Activated CD8-positive, alpha-beta memory T cell treated with anti-CD3 and anti-CD28 coated beads for 4 hours (primary cell): ENCODE measurements at places on chromosomes 4 and X.

DNA sequence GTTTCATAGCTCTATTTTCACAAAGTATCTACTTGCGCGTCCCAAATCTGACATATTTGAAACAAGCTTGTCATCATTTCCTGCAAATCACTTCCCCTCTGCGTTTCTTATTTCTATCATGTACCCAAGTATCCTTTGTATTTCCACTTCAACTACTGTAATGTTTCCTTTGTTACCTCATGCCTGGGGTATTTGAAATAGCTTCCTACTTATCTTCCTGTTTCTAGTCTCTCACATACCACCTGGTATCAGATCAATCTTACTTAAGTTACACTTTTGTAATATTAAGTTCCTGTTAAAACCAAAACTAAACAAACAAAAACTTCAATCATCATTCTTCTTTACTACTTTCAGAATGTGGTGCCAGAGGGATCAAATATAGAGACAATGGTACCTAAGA, 93.6 kb upstream of the SMAD1 start:
- DNase-seq, result no peak

GRCh38 chr4:48065587-48066052, 49.0 kb downstream of the NIPAL1 start:
- no peak for DNase-seq

DNA sequence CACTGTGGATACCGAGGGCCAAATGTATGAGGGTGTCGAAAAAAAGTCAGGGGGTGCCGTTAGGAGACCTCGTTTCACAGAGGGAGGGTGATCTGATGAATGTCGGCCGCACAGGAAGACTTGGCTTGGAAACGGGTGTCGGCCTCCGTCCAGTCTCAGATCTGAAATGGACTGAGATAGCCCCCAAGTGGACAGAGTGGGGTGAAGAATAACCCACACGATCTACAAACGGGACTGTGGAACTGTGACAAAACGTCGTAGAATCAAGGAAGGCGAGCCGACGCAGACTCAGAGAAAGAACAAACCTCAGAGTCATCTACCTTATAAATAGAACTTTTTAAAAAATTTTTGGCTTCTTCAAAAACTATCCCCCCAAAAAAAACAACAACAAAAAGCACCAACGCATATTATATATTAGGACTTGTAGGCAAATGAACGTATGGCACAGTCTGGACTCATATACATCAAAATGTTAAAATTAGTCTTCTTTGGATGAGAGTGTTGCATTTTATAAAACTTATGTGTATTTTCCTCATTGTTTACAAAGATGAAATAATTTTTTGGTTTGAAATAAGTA, 63.8 kb upstream of the IRF2 start:
- DNase-seq, result peak; percentile 36

DNA sequence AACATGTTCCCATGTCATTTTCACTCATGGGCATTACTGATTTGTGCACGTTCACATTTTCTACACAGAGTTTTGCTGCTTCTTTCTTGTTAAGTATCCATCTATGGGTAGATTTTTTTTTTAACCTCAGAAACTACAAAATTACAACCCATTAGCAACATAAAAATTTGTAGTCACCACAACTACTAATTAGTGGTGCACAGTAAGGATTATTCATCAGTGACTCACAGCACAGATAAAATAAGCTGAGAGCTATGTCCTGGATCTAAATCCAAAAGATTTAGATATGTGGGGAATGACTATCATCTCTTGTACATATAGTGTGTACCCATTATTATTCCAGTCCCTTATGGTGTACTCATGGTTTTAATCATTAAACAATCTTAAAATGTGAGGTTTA, 19.7 kb upstream of the AMELX start:
- no peak for DNase-seq

GRCh38 chr4:154004507-154005170, 215.8 kb upstream of the SFRP2 start:
- DNase-seq, result no peak

GRCh38 chrX:146189371-146189770, 371.7 kb downstream of the SLITRK2 start:
- no peak for DNase-seq

- DNase-seq, result no peak
These were observed 53.1 kb downstream of the ANKRD17 start for GRCh38 chr4:73205482-73205881.

GRCh38 chrX:139783959-139784358, 76.0 kb upstream of the MCF2 start:
- no peak for DNase-seq

- DNase-seq, result no peak
These were observed 210.7 kb upstream of the SLC7A11 start for GRCh38 chr4:138452826-138453225.

GRCh38 chr4:11614426-11614825, 185.7 kb upstream of the HS3ST1 start:
- DNase-seq, result no peak

GRCh38 chr4:152778656-152779512, 646 bp downstream of the TIGD4 start:
- DNase-seq, result peak; percentile 3

- DNase-seq, result no peak
These were observed 12.9 kb downstream of the DCK start for GRCh38 chr4:71006203-71006907.
